Stimulated activated CD4-positive, alpha-beta T cell treated with anti-CD3 and anti-CD28 coated beads, Interleukin-12 subunit alpha, Interleukin-12 subunit beta, amount 100 ng/mL, for 48 hours (primary cell): ENCODE measurements at places on chromosomes 7 and 10.

GRCh38 chr7:13988731-13989125 is 738 bp downstream of the ETV1 start:
- DNase-seq: no peak

- DNase-seq: no peak
Measured at GRCh38 chr7:94478648-94479214, 30.9 kb upstream of the CASD1 start.

DNA sequence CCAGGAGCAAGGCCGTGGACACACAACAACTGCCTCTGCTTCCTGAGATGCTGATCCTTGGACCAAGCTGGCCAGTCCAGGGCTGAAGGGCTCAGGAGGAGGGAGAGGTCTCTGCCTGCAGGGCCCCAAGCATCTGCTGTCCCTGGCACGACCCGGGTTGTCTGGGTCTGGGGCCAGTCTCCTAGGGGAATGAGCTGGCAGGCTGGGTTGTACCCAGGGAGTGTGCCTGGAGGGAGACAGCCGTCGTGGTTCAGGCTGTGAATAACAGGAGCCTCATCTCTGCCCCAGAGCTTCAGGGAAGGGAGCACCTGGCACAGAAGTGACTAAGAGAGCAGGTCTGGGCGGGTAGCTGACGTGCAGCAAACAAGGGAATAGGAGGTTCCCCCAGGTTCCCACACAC is 17.9 kb upstream of the SERPINE1 start:
- no peak for DNase-seq

DNA sequence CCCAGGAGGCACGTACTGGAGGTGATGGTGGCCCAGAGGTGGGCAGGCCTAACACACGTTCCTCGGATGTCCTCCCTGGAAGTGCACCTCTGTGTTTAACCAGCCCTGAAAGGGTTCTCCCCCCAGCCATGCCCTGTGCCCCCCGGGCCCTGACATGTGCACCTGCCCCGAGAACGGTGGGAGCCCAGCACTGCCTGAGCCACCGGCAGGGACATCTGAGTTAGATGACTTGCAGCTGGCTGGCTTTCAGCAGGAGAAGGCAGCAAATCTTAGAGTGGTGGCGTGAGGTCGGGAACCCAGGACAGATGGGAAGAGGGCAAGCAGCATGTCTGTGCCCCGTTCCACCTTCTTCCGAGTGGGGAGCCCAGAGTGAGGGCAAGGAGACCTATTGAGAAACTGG is 291.8 kb downstream of the TCERG1L start:
- no peak for DNase-seq

- no peak for DNase-seq
Measured at GRCh38 chr7:1906087-1906830, 236.2 kb downstream of the ELFN1 start.

DNA sequence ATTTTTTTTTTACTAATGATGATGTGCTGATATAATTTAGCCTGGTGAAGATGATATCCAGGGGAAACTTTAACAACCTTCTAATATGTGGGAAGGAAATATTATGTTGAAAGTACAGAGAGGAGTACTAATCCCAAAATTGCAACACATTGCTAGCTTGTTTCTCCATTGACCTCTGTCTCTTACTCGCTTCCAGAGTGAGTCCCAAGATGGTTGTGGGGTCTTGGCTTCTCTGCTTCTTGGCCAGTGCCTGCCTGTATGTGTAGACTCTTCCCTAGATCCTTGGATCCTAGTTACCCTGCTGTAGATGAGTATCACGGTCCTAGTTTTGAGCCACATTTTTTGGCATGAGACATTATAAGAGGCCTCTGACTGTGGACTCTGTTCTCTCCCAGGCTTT is 17.5 kb downstream of the BMPER start:
- no peak for DNase-seq

- DNase-seq: no peak
Measured at GRCh38 chr7:102994567-102994966, 80.0 kb downstream of the FBXL13 start.

DNA sequence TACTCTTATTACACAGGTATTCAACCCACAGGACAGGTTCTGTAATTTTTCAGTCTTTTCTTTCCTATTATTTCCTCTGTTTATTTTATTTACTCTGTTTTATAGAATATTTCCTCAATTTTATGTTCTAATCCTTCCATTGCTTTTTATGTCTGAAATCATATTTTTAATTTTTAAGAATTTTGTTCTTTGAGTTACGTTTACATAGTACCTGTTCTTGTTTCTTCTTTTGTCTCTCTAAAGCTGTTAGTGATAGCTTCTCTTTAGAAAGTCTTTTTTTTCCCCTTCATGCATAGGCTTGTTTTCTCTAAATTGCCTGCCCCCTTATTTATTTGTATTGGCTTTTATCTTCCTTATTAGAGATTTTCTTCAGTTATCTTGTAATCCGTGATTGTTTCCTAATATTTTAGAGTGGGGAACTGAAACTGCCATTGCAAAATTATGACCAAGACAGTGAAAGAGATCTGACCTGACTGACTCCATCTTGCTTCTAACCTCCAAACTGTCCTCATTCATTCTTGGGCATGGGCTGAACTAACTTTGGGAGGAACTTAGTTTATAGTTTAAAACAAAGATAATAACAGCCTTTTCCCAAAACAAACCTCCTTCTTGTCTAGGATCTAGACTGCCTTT is 187.6 kb downstream of the PFKFB3 start:
- DNase-seq: no peak

DNA sequence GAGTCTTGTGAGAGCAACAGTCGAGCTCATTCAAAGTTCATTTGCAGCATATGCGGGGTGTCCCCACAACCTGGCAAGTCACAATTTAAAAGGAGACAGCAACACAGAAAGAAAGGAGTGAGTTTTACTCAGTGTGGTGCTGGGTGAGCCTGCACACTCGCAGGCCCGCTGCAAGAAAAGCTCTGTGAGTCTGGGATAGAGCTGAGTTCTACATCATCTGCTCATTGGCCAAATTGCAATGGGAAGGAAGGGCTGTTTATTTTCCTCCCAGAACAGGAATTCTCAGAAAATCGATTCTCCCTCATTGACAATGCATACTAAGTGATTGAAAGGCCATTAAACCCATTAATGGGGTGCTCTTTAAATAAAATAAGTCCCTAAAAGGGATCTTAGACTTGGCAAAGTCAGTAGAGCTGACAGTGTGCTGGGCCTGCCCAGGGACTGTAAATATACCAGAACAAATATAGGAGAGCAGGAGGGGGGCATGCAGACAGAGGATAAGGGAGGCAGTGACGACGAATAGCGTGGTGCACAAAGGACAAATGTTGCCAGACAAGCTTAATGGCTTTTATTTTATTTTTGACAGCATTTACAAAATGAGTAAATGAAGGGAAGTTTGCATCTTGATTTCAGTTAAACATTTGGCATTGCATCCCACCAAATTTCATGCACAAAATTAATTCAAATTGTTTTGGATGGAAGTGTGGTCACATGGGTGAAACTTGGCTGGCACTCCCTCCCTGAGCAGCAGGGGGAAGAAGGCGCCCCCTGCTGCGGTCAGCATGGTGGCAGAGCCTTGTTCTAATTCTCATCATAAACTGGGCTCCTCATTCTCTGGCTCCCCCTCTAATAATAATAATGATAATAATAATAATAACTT is 215.7 kb downstream of the SNX10 start:
- no peak for DNase-seq
